ENCODE measurements at places on chromosomes 11 and 22.

DNA sequence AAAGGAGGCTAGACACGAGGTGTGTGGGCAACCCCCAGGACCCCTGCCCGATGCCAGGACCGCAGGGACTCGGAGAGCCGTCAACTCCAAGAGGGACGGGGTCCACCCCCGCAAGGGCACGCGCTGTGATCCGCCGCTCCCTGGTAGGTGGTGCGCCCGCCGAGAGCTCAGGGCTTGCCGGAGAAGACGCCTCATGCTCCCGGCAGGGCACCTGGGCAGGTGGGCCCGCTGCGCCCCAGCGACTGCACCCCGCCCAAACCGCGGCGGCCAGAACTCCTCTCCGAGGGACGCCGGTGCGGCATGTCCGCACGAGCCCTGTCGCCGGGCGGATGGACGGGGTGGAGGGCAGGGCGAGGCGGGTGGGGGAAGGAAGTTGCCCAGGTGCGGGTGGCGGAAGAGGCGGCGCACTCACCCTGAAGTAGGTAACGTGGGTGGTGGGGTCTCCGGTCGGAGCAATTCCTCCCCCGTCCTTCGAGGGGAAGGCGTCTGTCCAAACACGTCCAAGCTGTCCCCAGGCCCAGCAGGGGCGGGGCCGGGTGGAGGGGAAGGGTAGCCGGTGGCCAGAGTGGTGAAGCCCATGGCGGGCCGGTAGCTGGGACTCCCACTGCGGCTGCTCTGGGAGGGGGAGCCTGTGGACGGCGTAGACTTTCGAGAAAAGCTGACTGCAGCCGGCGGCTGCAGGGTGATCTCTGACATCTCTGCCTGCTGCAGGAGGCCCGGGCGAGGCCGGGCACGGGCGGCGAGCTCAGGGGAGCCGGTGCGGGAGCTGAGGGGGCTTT, 37.2 kb downstream of the IGSF9B start:
- DNase-seq: no peak

GRCh38 chr22:38733329-38733723, 22.5 kb downstream of the SUN2 start:
- no peak for DNase-seq

- no peak for DNase-seq
Observed at GRCh38 chr11:130404727-130405126, 23.7 kb downstream of the ADAMTS8 start.

- DNase-seq: no peak
Observed at GRCh38 chr11:95917193-95918036, 6.5 kb downstream of the MTMR2 start.

- no peak for DNase-seq
Observed at GRCh38 chr11:85109141-85109540, 518.0 kb downstream of the DLG2 start.

GRCh38 chr22:18060646-18061620, 16.9 kb upstream of the PEX26 start:
- no peak for DNase-seq

DNA sequence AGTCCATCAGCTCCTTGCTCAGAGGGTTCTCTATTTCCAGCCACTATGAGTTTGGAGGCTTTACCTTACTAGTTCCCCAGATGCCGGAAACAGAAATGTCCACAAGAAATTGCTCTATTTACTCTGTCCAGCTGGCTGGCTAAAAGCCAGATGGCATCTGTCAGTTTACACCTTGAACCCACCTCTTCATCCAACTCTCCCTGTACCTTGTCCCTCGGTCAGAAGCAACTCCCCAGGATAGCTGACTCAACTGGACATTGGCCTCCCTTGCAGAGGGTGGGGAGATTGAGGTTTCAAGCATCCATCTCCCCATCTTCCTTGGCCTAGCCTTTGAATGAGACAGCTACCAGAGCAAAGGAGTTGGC, 1.7 kb downstream of the C2CD2L start:
- no peak for DNase-seq

- DNase-seq: no peak
Observed at GRCh38 chr22:45774001-45774670, 102.5 kb downstream of the ATXN10 start.

GRCh38 chr11:77525455-77526091, 51.7 kb upstream of the PAK1 start:
- no peak for DNase-seq

DNA sequence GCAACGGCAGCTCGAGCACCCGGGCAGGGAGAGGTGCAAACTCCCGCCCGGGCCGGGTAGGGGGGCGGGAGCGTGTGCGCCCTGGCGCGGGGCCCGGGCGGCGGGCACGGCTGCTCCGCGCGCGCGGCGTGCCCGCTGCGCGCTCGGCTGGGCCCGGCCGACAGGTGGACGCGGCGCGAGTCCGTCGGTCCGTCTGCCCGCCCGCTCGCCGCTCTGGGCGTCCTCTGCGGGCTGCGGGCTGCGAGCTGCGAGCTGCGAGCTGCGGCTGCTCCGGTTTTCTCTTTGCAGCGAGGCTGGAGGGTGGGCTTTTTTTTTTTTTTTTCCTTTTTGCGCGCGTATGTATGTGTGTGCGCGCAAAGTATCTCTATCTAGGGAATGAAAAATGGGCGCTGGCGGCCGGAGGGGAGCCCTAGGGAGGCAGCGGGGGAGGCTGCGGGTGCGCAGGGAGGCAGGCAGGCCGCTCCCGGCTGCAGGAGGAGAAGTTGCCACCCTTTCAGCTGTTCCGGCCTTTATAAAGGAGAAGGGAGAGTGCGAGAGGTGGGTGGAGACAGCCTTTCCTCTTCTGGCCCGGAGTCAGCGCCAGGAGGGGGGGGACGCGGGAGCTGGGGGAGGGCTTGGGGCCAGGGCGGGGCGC, at the start of gene PDGFB:
Gene PDGFB (minus strand): TSS at position 487 of the 634 bp plus-strand sequence. CDS start 1,019 bp downstream, outside the sequence.
- no peak for DNase-seq

DNA sequence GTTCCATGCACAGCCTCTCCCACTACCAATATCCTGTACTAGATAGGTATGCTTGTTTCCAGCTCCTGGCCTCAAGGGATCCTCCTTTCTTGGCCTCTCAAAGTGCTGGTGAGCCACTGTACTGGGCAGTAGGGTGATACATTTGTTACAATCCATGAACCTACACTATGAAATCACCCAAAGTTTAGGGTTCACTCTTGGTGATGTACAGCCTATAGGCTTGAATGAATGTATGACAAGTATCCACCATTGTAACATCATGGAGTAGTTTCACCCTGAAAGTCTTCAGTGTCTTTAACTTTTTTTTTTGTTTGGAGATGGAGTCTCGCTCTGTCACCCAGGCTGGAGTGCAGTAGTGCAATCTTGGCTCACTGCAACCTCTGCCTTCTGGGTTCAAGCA, 31.8 kb downstream of the TRIOBP start:
- DNase-seq: no peak

DNA sequence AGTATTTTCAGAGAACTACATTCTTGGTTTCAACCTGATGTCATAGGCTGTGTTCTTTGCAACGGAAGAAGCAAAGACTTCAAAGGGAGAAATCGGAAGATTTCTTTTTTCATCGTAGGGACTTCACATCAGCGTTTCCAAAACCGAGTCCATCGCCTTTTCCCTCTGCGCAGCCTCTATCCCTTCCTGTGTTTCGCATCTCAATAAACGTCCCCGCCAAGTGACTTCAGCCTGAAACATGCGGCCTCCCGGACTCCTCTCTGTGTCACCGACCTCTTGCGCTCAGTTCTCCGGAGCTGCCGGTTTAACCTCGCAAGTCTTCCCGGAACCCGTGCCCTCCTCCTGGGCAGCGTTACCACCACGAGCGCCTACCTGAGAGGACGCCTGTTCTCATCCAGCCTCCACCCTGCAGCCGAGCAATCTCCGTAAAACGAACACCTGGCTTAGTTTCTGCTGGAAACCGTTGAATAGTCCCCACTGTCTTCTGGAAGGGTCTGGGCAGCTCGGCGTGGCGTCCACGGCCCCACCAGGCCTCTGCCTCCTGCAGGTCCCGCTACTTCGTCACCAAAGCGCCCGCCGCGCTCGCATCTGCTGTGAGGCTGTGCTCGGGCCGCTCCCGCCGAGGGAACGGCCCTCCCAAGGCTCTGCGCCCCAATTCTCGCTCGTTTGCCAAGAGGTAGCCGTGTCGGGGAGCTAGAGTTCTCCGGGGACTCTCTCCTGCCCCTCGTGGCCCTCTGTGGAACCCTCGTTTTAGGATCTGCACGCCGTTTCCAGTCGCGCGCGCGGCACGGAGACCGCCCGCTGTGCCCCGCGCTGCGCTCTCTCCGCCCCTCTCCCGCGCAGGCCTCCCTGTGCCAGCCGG, at the start of gene GLB1L3:
Gene GLB1L3 (plus strand): TSS at position 846 of the 862 bp plus-strand sequence. CDS start 362 bp downstream, outside the sequence.
- peak; percentile 46 for DNase-seq
